ENCODE measurements at places on chromosomes 5 and 9.

- no peak for DNase-seq
Observed at GRCh38 chr5:151862811-151863472, 61.7 kb downstream of the GLRA1 start.

- DNase-seq, result no peak
Observed at GRCh38 chr5:142803428-142804125, 33.4 kb downstream of the ARHGAP26 start.

DNA sequence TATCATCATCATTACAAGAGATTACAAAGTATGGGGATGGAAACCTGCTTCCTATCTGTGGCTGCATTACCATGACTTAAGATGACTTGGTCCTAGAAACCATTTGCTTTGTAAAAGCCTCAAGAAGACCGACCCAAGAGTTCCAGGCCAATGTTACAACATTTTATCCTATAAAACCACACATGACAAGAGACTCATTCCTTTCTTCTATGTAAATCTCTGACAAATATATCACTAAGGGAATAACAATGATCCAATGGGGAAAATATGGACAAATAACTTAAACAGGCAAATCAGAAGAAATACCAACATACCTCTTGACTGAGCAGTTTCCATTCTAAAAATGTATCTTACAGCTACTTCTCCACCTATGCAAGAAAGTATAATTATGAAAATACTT lies 44.3 kb upstream of the VPS13A start:
- no peak for DNase-seq

DNA sequence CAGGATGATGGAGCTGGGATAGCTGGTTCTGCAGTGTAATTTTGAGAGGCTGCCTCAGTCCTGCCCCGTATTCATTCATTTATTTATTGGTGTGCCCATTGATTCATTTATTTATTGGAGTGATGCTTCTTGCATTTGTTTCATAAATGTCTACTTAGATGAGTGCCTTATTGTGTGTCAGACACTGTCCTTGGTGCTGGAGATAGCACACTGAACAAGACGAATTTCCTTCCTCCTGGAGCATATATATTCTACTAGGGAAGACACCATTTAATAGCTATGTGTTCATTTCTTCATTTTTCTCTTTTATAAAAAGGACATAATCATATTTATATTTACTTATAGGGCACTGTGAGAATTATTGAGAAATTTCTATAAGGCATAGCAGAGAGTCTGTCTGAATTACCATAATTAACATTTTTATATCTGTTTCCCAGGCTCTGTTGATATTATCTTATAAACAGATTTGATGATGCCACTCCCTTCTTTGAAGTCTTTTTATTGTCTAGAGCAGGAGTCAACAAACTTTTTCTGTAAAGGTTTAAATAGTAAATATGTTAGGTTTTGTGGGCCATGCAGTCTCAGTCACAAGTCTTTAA lies 433.9 kb upstream of the ZNF608 start:
- DNase-seq, result peak; percentile 65

- DNase-seq, result no peak
Observed at GRCh38 chr9:82535432-82535998, 527.4 kb downstream of the RASEF start.

DNA sequence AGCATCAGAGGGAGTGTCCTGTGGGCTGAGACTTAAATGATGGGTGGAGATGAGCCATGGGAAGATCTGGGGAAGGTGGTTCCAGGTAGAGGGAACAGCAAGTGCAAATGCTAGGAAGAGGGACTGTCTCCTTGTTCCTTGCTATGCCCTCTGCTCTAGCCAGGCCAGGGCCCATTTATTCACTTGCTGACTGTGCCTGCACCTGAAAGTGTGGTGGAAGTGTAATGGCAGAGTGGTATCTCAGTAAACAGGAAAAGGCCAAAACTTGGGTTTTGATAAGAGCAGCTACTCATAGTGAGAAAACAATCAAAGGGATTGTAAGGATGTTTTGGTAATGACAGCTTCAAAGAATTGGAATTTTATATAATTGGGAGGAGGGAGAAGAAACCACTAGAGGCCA lies 32.4 kb downstream of the TLE4 start:
- DNase-seq, result no peak

DNA sequence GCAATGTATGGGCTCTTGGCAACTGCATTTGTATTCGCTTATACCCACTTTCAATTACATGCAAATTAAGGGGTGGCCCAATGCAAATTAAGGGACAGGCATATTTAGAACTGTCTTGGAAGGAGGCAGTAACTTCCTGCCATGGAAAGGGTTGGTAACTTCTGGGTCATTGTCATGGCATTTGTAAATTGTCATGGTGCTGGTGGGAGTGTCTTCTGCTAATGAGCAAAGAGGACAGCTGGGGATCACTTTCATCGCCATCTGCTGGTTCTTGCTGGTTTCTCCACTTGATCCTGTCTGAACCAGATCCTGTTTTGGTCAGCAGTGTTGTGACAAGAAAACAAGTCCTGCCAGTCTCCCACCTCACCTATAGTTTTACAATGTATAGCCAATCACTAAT lies 23.3 kb upstream of the UGT3A2 start:
- no peak for DNase-seq

DNA sequence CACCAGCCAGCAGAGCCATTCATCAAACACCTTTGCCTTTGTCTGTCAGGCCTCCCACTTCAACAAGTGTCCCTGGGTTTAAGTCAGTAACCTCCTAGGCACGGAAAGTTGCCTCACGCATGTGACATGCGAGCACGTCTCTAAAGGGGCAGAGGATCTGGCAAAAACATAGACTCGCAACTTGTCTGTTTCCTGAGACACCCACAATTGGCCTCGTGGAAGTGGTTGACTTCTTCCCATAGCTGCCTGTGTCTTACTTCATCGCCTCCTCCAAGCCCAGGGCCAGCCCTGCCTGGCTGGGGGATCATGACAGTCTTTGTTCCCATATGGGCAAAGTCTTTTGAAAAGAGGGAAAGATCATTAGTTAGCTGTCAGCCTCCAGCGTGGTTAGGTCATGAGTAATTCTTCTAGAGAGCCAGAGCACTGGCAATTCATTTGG lies 35.5 kb upstream of the GLRX start:
- DNase-seq, result no peak

DNA sequence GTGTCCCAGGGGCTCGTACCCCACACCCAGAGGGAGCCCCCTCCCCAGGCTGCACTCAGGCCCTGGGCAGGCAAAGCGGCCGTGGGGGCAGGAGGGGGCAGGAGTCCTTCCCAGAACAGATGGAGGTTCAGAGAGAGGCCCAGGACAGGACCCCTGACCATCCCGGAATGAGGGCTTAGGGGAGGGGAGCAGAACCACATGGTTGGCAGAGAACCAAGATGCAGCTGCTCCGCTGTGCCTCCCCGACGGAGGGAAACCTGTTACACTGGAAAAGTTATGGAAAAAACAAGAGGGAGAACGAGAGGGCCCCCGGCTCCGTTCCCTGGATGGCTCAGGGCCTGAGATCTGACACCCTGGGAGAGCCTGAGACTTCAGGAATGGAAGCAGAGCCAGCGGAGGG lies 22.7 kb downstream of the SLC12A7 start:
- DNase-seq, result no peak

- no peak for DNase-seq
Observed at GRCh38 chr5:6193310-6193709, 185.0 kb downstream of the MED10 start.

- no peak for DNase-seq
Observed at GRCh38 chr5:77644371-77645157, 6.1 kb upstream of the OTP start.

GRCh38 chr5:159775890-159776289 lies 140.4 kb upstream of the ADRA1B start:
- DNase-seq, result no peak

- no peak for DNase-seq
Observed at GRCh38 chr5:157541447-157542118, 34.0 kb downstream of the ADAM19 start.

GRCh38 chr9:136757328-136757727 lies 715 bp downstream of the LCN8 start:
- DNase-seq, result no peak

DNA sequence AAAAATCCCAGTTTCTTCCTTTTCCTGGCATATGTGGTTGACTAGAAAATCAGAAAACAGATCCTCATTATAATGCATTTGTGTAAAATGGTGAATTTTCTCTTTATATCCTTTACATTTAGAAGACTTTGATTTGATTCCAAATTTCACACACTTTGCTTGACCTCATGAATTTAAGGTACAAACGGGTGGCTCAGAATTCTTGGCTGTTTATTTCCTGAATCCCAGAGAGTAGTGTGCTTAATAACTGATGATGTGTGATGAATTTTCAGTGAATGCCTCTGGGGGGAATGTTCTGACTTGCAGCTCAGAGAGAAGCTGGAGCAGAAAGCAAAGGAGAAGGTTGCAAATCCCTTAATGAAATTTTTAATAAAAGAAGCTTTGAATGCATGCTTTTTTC lies 126.8 kb downstream of the SPATA31D1 start:
- DNase-seq, result no peak

DNA sequence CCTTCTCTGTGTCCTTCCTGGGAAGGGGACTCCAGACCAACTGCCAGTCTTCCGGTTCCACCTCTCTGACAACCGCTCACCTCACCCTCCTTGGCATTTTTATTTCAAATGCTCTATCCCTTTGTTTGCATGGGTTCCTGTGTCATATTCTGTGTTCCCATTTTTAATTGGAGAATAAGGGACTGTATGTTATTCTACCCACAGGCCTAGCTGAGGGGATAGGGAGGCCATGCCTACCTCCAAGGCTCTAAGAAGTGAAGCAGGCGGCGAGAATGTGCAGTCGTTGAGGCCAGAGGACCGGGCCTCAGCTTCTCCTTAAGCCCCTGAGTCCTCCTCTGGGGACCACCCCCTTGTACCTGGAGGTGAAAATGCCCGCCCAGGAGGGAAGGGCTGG lies 936 bp upstream of the WDR5 start:
- DNase-seq, result no peak

DNA sequence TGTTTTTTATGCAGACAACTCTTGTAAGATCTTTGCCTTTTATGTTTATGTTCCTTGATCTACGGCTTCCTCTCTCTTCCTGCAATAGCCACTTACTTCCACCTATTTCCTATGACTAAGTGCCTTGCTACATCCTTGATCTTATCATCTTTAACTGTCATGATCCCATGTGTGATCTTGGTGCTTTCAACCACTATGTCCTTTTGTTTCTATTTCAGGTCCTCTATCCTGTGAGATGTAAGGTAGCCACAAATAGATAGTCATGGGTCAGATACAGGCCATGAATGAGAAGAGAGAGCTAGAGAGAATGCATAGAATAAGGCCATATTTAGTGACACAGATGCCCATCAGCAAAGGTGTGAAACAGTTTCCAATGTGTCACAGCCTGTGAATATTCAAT lies 243.6 kb upstream of the HAPLN1 start:
- DNase-seq, result no peak

GRCh38 chr9:95082401-95083084 lies 235.0 kb downstream of the FANCC start:
- no peak for DNase-seq

DNA sequence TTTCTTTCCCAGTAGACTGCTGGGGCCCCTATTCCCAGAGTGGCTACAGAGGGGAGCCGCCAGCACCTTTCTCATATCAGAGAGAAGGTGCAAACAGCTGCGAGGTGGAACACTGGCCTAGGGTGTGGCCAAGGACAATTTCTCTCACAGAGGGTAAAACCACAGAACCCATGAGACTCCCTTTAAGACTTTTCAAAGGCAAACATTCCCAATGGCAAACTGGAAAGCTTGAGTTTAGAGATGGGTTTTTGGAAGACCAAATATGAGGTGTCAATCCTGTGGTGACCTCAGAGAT lies 335.1 kb upstream of the PIK3R1 start:
- no peak for DNase-seq

- no peak for DNase-seq
Observed at GRCh38 chr5:141095263-141095641, 837 bp downstream of the PCDHB2 start.

- no peak for DNase-seq
Observed at GRCh38 chr5:39013938-39014337, 60.3 kb downstream of the RICTOR start.

DNA sequence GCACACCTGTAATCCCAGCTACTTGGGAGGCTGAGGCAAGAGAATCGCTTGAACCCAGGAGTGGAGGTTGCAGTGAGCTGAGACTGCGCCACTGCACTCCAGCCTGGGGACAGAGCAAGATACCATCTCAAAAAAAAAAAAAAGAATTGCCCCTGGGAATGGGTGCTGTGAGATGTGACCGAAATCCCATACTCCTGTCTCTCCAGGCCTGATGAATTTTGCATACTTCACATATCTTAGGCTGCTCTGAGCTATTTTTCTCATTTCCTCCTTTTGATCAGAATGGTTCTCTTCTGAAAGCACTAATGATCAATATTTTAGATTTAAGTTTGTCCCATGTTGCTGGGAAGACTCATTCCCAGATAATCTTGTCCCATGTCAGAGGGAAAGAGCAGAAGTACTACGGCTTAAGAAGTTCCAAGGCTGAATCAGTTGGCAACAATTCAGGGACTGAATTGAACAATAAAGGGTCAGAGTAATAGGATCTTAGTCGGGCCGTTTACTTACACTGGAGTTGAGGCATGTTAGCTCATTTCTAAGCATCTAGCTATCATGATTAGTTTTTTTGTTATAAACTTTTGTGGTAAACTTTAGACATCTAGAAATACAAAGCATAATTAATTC lies 44.2 kb upstream of the TENT2 start:
- no peak for DNase-seq

DNA sequence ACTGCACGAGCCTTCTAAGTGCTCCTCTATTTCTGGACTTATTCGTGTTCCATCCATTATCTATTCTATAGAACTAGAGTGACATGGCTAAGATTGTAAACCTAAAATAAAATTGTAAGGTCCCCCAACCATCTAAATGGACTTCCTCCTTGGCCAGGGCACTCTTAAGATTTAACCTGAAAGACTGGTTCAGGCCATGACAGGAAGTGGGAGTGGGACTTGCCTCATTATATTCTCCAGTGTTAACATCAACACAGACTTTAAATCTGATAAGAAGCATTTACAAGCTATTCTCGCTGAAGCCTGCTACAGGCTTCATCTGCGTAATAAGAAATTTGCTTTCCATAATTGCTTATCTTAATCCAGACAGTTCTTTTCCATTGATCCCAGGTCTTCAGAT lies 117.0 kb downstream of the SSBP2 start:
- DNase-seq, result no peak

- DNase-seq, result no peak
Observed at GRCh38 chr5:80076131-80077050, 41.2 kb downstream of the THBS4 start.

Data from T47D (cell line).